ENCODE measurements at places on chromosomes 5 and 9.

DNA sequence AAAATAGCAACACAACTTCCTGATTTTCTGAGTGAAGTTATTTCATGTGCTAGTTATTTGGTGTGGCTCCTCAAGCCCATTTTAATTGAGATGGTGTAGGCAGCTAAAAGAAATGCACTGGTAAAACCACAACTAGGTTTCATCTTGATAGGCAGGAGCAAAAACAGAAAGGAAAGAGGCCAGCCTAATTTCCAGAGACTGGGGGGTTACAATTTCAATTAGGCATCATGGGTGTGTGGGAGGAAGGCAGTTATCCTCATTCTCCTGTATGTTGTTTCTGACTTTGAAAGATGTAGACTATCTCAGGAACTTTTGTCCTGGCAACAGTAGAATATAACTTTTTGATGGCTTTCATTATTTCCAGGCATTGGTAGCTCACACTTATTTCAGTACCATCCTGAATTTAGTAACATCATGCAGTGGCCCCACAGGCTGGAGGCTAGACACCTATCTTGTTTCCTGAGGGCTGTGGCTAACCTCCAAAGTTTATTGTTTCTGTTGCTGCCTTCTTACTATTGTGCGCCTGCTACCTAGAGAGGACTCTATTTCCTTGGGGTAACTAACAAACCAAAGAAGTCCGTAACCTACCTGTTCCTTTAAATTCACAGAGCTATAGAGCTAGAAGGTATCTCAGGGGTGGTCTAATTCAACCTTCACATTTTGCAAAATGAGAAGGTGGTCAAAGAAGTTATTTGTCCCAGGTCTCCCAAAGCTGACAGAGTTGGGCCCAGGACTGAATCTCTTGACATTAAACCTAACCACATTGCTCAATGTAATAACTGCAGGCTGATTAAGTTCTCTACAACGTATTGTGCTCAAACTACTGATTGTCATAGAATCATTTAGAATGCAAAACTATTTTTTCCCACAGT, 42.4 kb downstream of the FYB1 start:
- DNase-seq: no peak

DNA sequence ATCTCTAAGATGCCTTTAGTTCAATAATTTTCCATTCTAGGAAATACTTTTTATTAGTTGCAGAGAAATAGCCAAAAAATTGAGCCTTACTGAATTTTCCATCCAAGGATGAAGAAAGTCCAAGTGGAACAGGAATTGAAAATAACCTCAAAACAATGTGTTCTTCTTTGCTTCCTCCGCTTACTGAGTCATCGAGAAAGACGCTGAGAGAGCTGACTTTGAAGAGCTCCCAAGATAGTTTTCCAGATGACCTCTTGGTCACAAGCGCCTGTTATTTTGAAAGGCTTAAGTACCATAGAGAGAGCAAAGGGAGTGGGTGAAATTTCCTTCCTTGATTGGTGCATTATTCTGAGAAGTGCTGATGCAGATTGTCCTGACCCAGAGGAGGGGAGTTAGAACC, 253.5 kb upstream of the ATP10B start:
- DNase-seq: no peak

GRCh38 chr9:108283696-108284095, 572.1 kb downstream of the ACTL7B start:
- DNase-seq: no peak

DNA sequence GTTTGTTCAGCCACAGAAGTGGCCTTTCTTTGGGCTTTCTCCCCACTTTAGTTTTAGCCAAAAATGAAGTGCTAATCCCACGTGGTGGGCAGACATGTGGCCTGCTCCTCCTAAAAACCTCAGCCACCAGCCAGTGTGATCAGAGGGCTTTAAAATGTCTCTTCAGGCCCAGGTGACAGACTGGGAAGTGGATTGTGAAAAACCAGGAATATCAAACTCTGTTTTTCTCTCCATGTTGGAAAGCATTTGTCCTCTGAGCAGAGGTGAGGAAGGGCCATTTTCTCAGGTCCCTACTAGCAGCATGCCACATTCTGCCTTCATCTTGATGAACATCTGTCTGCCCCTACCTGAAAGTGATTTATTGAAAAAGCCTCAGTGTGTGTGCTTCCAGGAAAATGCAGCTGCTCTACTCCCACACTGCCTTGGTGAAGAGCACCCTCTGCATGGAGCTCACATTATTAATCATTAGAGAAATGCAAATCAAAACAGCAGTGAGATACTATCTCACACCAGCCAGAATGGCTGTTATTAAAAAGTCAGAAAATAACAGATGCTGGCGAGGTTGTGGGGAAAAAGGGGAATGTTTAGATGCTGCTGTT, 181.2 kb upstream of the DMAC1 start:
- no peak for DNase-seq

- no peak for DNase-seq
These were observed 33.6 kb downstream of the SNX30 start for GRCh38 chr9:112784020-112784785.

DNA sequence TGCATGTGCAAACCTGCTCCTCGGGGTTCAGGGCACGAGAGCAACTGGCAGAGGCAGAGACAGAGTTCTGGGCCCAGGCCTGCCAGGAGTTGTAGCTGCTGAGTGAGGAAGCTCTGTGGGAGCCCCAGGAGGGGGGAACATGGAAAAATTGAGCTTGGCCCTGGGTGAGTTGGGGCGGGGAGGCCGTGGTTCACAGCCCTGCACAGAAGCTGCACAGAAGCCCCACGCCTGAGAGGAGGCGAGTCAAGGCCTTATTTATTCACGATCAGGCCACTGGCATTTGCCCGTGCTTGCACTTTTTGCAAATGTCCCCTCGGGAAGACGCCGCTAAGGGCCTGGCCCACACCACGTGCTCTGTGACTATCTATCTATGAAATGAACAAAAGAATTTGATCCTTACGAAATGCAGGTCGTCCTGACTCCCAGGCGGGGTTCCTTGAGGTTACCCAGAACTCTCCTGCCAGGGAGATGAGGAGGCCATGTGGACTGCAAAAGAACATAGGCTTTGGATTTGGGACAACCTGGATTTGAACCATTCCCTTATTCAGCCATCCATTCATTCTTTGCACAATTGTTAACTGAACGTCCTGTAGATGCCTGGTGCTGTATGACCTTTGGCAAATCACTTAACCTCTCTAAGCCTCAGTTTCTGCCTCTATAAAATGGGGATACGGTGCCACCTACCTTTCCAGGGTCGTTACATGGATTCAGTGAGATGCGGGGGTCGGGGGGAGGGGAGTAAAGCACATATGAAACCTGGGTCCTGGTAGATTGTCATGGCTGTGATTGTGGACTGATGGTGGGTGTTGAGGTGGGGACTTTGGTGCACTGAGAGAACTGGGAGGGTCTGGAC, 17.9 kb downstream of the COL27A1 start:
- no peak for DNase-seq

- DNase-seq: no peak
These were observed 6.1 kb downstream of the ZDHHC21 start for GRCh38 chr9:14687042-14687719.
